NCI-H2029 (cell line): ENCODE measurements at places on chromosomes 7 and 10.

- DNase-seq: no peak
Observed at GRCh38 chr10:96896884-96897589, 64.9 kb downstream of the LCOR start.

- no peak for DNase-seq
Observed at GRCh38 chr10:97571622-97572021, 957 bp upstream of the ANKRD2 start.

DNA sequence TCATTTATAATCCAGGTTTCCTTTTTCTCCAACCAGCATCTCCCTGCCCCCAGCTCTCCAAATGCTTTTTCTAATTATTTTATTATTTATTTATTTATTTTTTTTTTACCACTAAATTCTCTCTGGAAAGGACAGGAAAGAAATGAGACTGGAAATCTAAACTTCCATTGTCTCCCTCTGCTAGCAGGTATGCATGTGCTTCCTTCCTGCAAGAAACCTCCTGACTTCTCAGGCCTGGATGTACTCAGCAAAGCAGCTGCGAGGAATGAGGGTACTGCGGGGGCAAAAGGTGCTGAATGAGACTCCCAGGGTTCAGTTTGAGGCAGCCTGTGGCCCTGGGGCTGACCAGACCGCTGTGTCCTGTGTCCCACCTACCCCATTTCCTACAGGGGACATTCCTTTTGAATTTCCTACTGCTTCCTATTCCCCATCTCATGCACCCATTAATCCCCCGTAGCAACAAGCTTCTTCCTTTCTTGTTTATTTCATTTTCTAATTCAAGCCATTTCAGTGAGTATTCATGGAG, 324.6 kb upstream of the IGFBP3 start:
- DNase-seq: no peak

- DNase-seq: no peak
Observed at GRCh38 chr7:25669281-25669781, 441.0 kb upstream of the NPVF start.

DNA sequence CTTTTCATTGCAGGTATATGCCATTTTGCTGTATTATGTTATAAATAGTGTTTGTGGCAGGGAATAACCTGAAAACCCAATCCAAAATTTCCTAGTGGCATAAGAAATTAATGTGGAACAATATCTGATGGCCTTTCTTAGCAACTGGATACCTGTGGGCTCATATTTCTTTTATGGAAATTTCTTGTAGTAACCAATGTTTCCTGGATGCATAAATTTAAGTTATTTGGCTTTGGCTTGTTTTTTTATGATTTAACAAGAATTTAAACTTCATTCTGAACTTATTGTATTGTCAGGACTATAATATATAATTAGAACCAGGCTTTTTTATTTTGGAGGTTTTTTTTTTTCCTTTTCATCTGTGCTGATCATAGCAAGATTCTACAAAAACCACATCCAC, 30.1 kb downstream of the TBC1D12 start:
- no peak for DNase-seq

- no peak for DNase-seq
Observed at GRCh38 chr7:106285855-106286492, 1.2 kb upstream of the NAMPT start.

DNA sequence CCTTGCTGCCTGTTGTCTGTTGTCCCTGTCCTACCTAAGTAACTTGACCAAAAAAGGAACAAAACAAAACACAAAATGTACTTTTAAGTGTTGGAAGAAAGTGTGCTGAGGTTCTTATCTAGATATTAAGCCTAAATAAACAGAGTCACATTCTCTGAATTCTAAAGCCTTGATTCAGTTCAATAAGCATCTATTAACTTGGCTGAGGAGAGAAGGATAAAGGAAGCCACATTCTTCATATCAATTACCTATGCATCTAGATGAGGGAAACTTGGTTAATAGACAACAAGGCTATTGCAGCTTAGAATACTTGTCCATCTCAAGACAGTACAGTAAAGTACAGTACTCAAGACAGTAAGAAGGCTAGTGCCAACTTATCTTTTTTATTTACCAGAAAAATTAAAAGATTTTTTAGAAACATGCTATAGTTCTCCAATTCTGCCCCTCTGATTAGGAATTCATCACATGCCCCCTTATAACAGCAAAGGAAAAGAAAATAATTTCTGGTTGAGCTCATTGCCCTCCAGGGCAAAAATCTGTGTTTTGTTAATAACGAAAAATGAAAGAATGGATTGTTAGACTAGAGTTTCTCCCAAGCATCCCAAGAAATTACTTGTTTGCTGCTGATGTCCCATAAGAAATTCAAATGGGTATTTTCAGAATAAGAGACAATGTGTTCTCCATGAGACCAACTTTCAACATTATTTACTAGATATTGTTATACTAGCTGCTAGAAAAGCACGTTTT, 546.5 kb upstream of the SEMA3D start:
- DNase-seq: no peak

- no peak for DNase-seq
Observed at GRCh38 chr10:125868372-125868975, 12.6 kb downstream of the DHX32 start.

GRCh38 chr10:61159253-61159652, 215.3 kb upstream of the RHOBTB1 start:
- DNase-seq: no peak

DNA sequence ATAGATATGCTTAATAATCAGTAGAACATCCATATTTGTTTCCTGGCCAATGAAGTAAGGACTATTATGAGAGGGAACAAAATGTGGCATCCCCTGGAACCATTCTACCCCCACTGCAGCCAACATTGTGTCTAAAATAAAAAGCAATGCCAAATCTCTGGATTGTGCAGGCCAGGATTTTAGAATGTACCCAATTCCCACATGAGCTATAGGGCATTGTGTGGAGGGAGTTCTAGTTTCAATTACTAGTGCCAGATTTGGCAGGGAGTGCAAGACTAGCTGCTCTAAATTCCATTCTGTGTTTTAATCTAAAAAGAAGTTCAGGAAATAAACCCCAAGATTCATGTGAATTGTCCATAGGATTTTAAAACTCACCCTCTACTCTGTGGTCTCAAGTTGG, 112.3 kb downstream of the HGF start:
- DNase-seq: no peak

DNA sequence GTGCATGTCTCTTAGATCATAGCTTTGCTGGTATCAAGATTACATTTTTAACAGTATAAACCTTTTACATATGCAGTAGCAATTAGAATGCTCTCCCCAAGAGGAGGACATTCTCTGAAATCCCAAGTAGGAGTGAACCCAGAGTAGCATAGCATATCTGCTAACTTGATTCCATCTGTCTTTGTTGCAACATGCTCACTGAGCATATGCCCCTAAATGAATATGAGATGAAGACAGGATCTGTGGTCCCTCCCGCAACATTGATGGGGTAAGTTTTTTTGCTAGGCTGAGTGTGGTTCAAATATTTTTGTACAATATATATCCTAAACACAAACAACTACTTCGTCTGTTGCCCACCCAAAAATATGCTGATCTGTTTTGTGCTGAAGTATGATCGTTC, 534.2 kb upstream of the C7orf33 start:
- no peak for DNase-seq

GRCh38 chr10:4645836-4646235, 180.2 kb upstream of the AKR1E2 start:
- no peak for DNase-seq
